ENCODE measurements at places on chromosomes 3 and 15.

DNA sequence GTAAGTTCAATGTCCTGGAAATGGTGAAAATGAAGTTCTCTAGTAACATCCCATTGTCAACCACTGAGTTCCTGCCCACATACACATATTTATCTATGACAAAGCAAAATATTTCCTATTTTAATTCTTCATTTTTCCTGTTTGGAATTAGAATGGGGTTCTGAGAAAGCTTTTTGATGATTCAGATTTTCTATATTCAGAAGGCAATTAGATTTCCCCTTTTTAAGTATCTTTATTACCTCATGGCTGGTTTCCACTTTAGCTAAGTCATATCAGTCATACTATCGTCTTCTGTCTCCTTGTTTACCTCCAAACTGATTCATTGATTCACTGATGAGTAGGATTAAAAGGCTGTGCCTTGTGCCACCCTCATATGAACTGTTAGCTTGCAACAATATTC lies 17.9 kb downstream of the ETFA start:
- DNase-seq = peak; percentile 21

- no peak for DNase-seq
Observed at GRCh38 chr3:78725703-78726246, 1042.0 kb downstream of the ROBO1 start.

- no peak for DNase-seq
Observed at GRCh38 chr15:78684657-78685056, 43.6 kb upstream of the CHRNB4 start.

DNA sequence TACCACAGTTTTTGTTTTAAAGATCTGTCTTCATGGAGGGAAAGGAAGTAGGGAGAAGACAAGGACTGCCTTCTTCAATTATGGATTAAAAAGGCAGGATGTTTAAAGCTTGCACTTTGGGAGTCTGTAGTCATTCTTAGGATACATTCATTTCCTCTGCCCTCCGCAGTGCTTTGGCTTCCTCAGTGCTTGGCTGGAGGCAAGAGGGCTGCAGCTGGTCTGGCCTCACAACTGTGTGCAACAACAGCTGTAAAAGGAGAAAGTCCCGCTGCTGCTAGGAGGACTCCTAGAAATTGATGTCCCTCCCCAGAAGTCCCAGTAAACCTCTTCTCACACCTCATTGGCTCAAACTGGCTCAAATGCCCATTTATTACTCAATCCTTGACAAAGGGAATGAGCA lies 54.4 kb upstream of the PPP2R3A start:
- DNase-seq = peak; percentile 23

GRCh38 chr3:107911337-107912000 lies 179.4 kb downstream of the CD47 start:
- no peak for DNase-seq
